ENCODE measurements at places on chromosomes 6 and 20.

GRCh38 chr6:169568314-169569087 lies 133.3 kb downstream of the WDR27 start:
- no peak for DNase-seq

- DNase-seq: no peak
Measured at GRCh38 chr6:40852779-40853373, 186.1 kb downstream of the UNC5CL start.

- DNase-seq: no peak
Measured at GRCh38 chr6:12136905-12137304, 124.8 kb downstream of the HIVEP1 start.

- DNase-seq: no peak
Measured at GRCh38 chr6:167579806-167580618, 246.7 kb upstream of the AFDN start.

DNA sequence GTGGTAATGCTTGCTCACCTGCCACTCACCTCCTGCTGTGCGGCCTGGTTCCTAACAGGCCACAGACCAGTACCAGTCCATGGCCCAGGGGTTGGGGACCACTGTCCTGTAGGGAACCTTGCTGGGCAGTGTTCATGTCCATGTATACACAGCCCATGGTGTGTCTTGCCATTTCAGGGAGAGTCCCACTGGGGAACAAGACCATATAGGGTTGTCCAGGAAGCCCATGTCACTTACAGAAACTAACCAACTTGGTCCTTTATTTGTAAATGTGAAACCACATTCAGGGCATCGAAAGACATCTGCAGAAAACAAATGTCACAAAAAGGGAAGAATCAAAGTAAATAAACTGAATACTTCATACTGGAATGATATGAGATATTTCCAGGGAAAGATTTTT lies 179.1 kb downstream of the NFATC2 start:
- DNase-seq: no peak

- no peak for DNase-seq
Measured at GRCh38 chr20:10253780-10254179, 35.1 kb downstream of the SNAP25 start.

DNA sequence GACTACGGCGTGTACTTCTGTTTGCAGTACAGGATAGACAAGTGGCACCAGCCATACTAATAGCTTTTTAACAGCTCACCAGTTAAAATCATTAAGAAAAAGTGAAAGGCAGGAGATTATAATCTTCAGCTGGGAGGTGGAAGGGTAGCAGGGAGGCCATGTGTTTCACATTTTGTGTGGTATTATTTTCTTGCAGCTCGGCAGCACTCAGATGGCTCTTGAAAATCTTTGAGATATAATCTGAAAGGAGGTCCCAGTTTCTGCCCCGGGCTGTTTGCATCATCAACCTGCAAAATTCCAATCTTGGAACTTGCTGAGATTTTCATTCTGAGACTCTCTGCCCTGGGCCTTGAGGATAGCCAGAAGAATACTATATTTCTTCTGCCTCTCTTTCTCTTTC lies 87.5 kb upstream of the HDAC2 start:
- DNase-seq: peak; percentile 24

DNA sequence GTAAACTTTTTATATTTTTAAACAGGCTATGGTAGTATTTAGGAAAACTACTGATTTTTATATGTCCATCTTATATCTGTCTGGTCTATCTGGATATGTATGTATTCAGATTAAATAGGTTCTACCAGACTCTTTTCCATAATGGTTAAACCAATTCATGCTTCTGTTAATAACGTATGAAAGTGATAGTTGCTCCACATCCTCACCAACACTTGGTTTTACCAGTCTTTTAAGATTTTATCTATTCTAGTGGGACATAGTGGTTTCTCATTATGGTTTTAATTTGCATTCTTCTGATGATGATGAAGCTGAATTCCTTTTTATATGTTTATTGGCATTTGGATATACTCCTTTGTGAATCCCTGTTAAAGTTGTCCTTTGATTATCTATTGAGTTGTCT lies 56.1 kb downstream of the UBR2 start:
- DNase-seq: no peak

GRCh38 chr6:132210886-132211563 lies 190.2 kb downstream of the MOXD1 start:
- no peak for DNase-seq

DNA sequence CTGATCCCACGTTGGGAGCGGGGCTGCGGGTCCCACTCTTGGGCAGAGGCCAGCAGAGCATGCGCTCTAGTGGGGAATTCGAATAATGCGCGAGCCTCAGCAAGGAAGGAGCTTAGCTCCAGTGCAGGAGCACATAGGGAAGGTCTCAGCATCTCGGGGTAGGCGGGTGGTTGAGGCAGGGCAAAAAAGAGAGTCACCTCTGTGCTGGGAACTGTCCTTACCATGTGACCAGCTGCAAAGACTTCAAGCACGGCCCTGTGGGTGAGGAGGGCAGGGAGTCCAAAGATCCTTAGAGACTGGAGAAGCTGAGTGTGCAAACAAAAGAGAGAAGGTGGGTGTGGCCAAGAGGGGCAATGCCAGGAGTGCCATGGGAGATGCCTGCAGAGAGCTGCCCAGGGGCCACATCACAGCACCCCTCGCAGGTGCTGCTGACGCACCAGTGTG lies 79.2 kb upstream of the CD93 start:
- DNase-seq: no peak

DNA sequence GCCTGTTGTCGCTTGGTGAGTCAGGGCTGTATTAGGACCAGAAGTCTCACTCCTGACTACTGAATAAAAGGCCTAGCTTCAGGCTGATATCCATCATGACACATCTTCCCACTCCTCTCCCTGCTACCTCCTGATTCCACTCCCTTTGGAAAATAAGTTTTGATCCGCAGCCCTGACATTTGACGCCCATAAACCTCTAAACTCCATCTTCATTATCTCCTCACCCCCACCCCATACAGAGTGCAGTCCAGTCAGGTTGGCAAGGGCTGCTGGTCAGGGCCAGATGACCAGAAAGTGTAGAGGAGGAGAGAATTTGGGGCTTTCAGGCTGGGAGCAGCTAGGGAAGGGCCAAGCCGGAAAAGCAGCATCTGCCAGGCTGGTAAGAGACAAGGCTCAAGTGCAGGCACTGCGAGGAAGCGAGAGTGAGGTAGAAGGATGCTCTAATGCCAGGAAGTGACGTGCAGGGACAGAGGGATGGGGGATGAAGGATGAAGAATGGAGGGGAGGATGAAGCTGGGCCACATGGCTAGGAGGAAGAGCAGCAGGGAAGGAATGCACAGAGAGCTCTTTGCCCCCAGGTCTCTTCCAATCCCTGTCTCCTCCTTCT lies 1.2 kb downstream of the GGT7 start:
- DNase-seq: no peak

DNA sequence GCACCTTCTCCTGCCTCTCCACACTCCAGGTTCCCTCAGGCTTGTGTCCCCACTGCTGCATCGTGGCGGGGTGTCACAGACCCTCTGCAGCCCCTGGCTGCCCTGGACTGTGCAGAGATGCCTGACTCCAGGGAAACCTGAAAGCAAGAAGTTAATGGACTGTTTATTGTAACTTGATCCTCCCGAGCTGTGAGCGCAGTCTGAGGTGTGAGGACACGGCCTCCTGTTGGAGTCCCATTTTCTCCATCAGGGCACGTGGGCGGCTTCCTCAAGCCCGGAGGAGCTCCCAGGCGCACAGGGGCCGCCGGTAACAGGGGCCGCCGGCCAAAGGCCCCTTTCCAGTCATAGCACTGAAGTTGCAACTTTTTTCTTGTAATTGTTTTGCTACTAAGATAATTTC lies 16.9 kb downstream of the RBM38 start:
- no peak for DNase-seq

DNA sequence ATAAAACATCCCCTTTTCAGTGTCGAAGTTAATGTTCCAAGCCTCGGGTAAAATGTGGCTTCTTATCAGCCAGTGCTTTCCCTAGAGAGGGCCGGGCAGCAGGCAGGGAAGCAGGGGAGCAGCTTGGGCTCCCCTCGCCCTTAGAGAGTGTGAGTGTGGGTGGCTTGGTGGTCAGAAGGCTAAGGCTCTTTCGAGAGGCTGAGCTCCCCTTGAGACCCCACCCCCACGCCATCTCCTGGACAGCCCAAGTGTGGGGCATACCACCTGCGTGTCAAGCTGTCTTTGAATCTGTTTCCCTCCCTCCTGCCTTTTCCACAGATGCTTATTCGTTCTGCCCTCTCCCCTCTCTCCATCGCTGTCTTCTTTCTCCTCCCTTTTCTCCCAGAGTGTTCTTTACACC lies 95.1 kb upstream of the FOXP4 start:
- no peak for DNase-seq

- DNase-seq: no peak
Measured at GRCh38 chr20:58612121-58612691, 38.9 kb upstream of the STX16 start.

GRCh38 chr6:114151064-114151690 lies 180.2 kb upstream of the HDAC2 start:
- no peak for DNase-seq

GRCh38 chr6:8180327-8181159 lies 78.2 kb upstream of the EEF1E1 start:
- DNase-seq: peak; percentile 75

DNA sequence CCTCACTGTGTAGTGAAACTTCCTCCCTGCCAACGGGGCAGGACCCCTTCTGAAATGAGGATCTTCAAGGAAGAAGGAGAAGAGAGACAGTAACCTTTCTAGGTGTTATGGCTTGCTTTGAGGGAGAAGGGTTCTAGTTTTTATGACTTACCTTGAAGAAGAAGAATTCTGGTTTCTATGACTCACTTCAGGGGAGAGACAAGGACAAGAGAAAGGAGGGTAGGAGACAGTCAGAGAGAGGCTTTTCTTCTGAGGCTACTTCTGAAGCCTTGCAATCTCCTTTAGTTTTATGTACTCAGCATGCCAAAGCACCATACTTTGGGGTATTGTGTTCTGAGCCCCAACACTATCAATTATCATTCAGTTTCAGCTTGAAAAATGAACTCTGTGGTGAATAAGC lies 25.8 kb upstream of the IBTK start:
- no peak for DNase-seq

GRCh38 chr6:112881027-112881426 lies 533.9 kb downstream of the RFPL4B start:
- DNase-seq: no peak

DNA sequence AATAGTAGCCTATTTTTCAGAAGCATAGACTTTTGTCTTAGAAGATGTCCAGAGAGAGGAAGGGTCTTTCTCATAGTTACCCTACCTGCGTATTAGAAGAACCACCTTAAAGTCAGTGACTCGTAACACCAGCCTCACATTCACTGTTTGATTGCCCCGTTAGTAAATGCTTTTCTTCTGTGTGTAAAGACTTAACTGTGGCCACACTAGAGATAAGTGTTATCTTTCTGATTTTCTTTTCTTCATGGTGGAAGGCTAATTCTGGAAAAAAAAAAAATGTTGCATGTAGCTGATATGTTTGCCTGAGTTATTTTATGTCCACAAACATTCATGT lies 83.9 kb downstream of the SAMD3 start:
- DNase-seq: no peak

GRCh38 chr20:63273059-63273579 lies 506 bp downstream of the ARFGAP1 start:
- no peak for DNase-seq

- no peak for DNase-seq
Measured at GRCh38 chr20:33445881-33446625, 2.5 kb upstream of the SNTA1 start.

DNA sequence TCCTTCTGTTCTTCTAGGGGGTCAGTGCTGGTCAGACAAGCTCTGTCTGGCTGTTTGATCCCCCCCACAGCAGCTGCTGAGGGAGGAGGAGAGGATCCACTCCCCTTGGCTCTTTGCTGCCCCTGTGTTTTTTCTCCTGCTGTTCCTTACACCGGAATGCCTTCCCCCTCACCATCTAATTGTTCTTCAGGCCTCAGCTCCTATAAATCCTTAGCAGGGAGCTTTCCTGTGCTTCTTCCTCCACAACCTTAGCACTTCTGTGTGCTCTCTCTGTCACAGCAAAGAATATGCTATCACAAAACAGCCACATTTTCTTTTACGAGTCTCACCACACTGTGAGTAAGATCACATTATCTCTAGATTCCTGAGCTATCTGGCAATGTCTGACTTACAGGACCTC lies 196.6 kb downstream of the OTOR start:
- DNase-seq: no peak

DNA sequence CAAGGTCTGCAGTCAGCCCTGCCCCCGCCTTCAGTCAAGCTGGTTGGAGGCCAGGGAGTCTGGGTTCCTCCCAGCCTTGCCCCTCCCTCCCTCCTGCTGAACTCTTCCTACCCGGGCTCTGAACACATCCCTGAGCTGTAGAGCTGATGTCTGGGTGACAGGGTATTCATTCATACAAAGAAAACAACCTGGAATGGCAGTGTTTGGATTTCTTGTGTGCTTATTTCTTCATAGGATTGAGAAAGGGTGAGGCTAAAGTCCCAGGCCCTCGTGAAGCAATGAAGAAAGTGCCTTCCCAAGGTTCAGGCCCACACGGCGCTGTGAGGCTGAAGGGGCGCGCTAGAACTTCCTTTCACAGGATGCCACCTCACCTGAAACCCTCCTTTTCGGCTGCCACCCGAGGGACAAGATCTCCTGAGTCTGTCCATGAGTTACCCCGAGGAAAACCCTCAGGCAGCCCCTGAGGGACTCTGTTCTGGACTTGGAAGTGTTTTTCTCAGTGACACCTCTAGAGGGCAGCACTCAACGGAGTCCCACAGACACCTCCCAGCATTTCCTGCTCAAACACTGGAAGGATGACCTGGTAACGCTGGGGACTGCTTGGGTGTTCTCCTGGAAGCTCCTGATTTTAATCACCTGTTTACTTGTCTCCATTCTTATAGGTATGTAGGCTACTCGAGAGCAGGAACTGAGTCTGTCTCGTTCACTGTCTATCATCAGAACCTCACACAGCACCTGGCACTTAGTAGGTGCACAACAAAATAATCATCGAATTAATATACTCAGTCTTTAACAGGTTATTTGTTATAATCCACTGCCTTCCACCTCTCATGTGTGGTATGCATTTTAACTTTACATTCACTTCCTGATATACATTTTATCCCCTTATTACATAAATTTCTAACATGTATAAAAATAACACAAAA lies 11.8 kb upstream of the GSTA1 start:
- peak; percentile 70 for DNase-seq

DNA sequence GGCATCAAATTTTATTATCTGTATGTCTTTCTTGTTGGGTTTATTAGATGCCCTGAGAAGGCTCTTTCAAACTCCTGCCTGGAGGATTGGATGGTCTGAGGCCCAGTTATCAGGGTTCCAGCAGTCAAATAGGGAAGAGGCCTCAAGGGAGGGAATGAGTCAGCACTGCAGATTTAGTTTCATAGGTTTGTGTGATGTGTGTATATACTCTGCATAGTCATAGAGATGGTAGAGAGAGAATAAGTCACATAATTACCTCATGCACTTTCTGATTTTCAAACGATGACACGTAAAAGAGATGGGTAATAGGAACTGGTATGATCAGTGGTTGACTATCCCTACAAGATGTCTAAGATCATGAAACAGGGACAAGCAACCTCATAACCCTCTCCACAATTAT lies 82.1 kb downstream of the ADAT2 start:
- DNase-seq: no peak

GRCh38 chr20:2261046-2261485 lies 34.7 kb upstream of the TGM3 start:
- DNase-seq: no peak

GRCh38 chr6:157021344-157021992 lies 244.3 kb downstream of the ARID1B start:
- DNase-seq: peak; percentile 63
